Colonic mucosa (tissue), 4 donors: ENCODE measurements at places on chromosomes 7 and 10. TPM values are rescaled to one million over a fixed set of nuclear protein-coding genes. Genes with fewer than 3 reads are reported as not detected.

DNA sequence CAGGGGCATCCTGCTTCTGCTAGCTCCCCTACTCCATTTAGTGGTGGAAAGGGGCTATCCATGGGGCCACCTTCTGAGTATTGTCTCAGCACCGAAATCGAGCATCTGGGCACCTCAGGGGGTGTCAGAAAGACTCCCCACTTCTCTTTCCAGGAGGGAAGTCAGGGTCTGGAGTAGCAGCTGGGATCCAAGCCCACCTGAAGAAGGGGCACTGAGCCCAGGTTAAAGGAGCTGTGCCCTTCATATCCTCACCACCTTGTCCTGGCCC lies 2.6 kb downstream of the FLNC start:
- no peak for DNase-seq

- DNase-seq, result no peak
Observed at GRCh38 chr7:138726288-138726687, 25.1 kb upstream of the SVOPL start.

The PLAU gene
- 11.4 TPM for total RNA-seq

The NRCAM gene
- total RNA-seq, result 0.42 TPM

The DENND2A gene
- 9.2 TPM for total RNA-seq

DNA sequence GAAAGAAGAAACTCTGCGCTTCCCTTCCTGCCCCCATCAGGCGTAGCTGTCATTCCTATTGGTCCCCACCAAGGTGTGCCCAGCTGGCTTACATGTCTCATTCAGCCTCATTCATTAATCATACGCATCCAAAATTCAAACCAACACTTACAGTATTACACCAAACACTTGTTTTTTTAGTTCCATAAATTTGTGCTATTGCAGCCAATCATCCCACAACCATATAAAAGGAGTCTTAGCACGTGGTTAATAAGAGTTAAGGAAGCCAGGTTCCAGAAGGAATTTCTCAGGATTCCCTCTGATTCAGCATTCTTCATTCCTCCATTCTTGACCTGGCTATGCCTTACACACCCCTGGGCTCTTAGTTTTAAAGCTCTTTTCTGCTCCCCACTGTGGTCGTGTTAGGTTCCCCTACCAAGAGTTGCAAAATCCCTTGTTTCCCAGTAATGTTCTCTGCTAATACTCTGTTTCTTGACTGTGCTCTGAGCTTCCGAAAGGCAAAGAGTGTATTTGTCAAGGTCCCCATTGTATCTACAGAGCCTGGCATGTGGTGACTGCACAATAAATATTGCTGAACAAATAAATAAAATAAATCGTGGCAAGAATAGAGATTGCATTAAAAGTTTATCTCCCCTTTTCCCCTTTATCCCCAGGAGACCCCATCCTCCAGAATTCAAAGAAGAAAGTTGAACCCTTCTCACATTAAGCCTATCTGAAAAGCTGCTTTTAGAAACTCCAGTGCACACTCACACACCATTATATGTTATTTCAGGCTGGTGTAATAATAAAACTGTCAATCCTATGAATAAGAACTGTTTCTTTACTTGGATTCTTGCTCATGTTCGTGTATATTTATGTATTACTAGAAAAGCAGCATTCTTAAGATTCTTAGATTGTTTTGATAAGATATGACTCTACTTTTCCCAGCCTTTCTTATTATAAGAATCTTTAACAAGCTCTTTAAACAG lies 514.4 kb downstream of the INHBA start:
- no peak for DNase-seq
